Activated CD4-positive, alpha-beta T cell treated with anti-CD3 and anti-CD28 coated beads, Interleukin-2, amount 50 U/mL, for 16 hours (primary cell): ENCODE measurements at places on chromosomes 3 and 15.

DNA sequence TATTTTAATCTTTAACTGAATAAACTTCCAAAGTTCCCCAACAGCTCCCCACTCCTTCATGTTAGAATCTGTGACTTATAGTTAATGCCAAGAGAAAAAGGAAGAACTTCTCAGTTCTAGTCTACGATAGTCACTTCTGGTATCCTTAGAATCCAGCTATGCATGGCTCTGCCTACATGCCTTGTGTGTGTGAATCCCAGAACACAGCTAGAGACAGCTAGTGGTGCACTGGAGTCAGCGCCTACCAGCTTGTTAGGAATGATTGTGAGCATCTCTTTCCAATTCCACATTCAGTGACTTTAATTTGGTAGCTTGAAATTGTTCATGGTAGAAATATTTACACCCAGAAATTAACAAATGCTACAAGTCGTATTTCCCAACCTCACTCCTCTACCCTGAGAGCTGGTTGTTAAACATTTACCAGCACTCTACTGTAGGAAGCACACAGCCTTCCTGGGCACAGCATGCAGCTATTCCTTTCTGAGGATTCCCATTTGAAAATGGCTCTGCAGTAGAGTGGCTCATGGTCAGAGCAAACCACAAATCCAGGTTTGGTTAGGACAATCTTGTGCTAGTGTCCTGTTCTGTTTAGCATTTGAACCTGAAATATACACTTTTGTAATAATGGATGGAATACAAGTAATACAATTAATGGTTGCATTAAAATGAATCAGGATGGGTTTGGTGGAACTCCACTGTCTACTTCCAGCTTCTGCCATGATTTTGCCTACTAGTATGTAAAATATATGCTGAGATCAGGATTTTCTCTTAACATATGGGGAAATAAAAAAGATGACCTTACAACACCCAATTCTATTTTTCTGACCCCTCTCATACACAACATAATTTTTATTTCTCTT lies 371.0 kb upstream of the GBE1 start:
- no peak for DNase-seq

DNA sequence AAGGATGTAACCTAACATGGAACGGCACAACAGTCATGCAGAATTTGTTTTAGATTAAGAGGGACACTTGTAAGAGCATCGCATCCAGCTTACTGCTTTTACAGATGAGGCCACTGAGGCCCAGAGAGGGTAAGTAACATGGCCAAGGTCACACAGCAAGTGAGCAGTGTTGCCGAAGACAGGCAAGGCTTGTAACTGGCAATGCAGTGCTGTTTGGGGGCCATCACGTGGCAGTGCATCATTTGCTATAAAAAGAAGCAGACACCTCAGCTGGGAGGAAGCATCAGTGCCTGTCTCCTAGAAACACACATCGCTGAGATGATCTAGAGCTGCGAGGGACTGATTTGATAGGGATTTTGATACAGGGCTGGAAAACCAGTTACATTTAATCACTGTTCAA lies 108.2 kb upstream of the PROK2 start:
- no peak for DNase-seq

DNA sequence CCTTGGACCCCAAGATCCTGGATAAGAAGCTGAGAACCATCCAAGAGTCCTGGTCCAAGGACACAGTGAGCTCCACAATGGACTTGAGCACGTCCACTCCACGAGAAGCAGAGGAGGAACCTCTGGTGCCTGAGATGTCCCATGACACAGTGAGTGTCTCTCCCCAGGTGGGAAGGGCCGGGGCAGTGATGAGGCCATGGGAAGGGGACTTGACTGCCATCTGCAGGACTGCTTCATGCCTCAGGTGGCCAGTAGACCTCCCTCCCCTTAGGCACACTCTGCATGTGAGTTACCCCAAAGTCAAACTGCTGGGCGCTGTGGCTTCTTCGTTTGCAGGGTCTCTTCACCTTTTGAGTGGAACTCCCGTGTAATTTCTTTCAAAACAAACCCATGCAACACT lies 59.7 kb downstream of the CCDC33 start:
- DNase-seq = no peak

- DNase-seq = no peak
Observed at GRCh38 chr3:150376001-150376848, 31.9 kb upstream of the TSC22D2 start.

- DNase-seq = no peak
Observed at GRCh38 chr15:82768414-82769054, 37.3 kb downstream of the FSD2 start.

GRCh38 chr3:160098261-160098908 lies 109.8 kb downstream of the IL12A start:
- no peak for DNase-seq

DNA sequence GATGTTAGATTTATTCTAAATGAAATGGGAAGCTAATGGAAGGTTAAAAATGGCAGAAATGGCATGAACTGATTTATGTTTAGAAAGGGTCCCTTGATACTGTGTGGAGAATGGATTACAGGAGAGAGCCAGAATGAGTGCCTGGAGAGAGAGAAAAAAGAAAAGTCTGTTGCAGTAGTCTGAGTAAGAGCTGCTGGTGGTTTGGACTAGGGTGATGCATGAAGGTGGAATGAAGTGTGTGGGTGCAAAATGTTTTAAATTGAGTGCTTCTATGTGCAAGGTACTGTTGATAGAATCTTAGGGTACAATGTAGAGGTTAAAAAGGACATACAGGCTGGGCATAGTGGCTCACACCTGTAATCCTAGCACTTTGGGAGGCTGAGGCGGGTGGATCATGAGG lies 11.4 kb upstream of the MGA start:
- DNase-seq = no peak

DNA sequence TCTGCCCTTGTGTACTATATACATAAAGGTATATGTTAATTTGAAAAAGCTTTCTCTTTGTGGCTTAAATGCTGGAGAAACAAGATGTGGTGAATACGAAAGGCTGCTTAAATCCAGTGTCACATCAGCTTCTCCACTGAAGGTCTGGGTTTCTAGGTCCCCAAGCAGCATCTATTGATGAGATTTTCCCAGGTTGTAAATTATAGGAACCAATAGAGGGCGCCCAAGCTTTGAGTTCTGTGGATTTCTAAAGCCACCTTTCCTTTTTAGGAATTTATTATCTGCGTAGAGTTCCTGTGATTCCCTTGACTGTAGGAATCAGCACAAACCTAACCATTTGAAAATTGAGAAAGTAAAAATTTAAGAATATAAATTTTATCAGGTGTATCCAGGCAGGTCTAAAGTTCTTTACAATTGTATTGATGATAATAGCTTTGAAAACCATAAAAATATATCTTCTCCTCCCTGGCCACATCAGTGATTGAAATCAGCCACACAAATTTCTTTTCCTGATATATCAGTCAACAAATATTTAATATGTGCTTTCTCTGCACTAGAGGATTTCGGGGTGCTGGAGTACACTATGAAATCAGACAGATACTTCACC lies 88.3 kb upstream of the ADAMTSL3 start:
- peak; percentile 21 for DNase-seq

GRCh38 chr3:122322095-122323075 lies 2.7 kb upstream of the CSTA start:
- DNase-seq = peak; percentile 51
